ENCODE measurements at places on chromosomes 12 and 14. TPM values are rescaled to one million over a fixed set of nuclear protein-coding genes. Genes with fewer than 3 reads are reported as not detected.

DNA sequence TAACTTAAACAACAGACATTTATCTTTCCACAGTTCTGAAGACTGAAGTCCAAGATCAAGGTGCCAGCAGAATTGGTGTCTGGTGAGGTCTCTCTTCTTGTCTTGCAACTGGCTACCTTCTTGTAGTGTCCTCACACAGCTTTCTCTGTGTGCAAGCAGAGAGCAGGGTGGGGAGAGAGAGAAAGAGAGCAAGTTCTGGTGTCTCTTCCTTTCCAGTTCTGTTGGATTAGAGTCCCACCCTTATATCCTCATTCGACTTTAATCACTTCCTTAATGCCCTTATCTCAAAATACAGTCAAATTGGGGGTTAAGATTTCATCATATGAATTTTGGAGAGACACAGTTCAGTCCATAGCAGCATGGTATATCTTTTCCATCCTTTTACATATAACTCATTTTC lies 40.8 kb downstream of the DYRK2 start:
- ATAC-seq: no peak

- no peak for ATAC-seq
Measured at GRCh38 chr12:98371419-98371818, 144.0 kb upstream of the TMPO start.

DNA sequence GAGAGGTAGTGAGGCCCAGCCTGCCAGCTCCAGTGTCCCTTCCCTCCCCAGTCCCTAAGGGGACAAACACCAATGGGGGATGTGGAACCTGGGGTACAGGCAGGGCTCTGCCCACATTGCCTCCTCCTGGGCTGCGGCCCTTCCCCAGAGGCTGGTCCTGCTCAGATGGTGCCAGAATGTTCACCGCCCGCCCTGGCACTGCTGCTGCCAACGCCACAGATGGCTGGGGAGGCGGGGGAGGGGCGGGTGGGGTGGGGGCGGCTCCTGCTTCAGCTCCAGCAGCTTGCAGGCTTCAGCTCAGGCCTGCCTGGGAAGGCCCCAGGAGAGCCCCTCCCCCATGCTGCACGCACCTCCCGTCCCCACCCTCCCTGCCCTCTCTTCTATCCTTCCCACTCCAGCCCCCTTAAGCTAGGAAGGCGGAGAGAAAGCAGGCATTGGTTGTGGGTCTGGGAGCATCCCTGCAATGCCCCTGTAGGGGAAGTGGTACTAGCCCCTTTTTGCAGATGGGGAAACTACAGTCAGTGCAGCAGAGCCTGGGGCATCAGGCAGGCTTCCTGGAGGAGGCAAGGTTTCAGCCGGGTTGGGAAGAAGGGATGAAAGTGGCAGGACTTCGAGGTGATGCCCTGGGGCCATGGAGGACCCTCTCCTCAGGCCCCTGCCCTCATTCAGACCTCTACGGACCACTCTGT lies 2.0 kb upstream of the BEGAIN start:
- ATAC-seq: no peak

The ZBTB42 gene
- 3.2 TPM for total RNA-seq

The IGF1 gene
- 1.0 TPM for total RNA-seq

The ABCD2 gene
- total RNA-seq: 3.4 TPM

The NUAK1 gene
- total RNA-seq: not detected

GRCh38 chr14:73655851-73656250 lies 11.1 kb downstream of the DNAL1 start:
- ATAC-seq: no peak

DNA sequence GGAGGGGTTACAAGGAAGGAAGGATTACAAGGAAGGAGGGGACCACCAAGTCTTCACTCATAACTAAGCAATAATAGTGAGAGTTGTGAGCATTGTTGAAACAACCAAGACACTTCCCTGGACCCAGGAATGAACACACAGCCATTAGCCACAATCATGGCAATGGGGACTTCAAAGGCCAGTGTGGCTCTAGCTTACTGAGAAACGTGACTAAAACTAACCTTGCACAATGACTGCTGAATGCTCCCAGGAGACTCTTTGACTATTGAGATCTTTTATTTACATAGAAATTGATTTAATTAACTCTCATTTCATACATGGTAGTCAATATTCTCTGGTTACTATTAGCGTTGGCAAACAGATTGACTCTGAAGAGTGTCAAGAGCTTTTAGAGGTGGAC lies 263.0 kb upstream of the SOX5 start:
- ATAC-seq: no peak

DNA sequence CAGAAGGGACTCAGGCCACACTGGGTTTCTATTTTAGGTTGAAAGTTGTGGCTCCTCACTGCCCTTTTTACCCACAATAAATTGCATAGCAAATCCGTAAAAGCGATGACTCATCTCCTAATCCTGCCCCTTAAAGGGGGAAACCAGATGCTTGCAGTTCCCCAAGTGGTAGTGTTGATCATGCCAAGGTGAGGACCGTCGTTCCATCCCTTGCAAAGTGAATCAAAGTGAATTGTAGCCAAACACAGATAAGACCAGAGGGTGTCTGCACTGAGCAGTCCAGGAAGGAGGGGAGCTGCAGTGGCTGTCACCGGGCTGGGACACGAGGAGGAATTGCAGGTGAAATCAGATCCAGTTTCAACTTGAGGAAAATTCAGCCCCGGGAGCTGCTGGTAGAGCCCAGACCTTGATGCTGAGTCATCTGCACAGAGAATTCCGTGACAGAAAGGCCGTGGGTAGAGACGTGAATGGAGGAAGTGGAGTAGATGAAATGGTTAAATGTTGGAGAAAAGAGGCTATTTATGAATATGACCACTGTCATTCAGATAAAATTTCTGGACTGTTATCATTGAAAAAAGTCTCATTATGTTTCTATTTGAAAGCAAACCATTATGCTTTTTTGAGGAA lies 44.2 kb upstream of the MMP17 start:
- ATAC-seq: peak; percentile 34

DNA sequence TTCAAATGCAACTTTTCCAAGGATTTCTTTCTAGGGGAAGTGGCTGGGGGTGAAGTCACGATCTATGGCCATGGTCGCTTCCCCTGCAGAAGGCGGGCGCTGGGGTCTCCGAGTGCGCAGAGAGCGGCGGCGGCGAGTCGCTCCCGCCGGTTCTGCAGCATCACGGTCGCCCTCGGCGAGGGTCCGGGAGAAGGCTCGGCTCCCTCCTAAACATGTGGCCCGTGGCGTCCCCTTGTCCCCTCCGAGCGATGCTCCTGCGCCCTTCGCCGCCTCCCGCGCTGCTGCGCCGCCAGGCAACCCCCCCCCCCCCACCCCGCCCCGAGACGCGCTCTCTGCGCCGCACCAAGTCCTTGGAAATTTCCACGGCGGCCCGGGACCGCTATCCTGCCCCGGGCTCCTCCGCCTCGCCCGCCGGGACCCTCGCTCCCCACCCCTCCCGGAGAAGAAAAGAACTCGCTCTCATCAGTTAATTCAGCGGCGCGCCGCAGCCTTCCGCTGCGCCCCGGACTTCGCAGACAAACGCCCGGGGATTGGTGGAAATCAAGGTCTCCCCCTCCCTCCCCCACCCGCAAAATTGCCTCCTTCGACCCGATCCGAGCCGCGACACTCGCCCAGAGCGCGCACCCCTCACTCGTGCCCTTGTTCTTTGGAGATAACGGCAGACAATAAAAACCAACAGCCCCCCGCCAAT lies at the start of gene ST8SIA1:
TSS of gene ST8SIA1 (minus strand) at position 298 of the 691 bp plus-strand sequence. CDS start 475 bp downstream, outside the sequence.
- ATAC-seq: peak; percentile 37

GRCh38 chr12:87382436-87382835 lies 646.8 kb downstream of the C12orf50 start:
- no peak for ATAC-seq

The ALDH1L2 gene
- 2.8 TPM for total RNA-seq

GRCh38 chr12:52156757-52157565 lies 34.9 kb downstream of the KRT80 start:
- peak; percentile 68 for ATAC-seq

DNA sequence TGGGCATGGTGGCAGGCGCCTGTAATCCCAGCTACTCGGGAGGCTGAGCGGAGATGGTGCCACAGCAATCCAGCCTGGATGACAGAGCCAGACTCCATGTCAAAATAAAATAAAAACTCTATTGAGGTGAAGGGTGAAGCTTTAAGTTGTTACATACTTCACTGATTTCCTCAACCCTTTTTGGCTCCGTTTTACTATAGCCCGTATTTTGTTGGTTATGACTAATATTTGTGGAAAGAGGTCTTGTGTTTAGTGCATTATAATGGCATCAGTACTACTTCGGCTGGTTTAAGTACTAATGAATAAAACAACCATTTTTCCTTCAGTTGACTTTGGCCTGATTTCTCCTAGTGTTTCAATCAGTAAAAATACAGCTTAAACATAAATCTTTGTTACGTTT lies 27.0 kb upstream of the SLC2A14 start:
- ATAC-seq: no peak

DNA sequence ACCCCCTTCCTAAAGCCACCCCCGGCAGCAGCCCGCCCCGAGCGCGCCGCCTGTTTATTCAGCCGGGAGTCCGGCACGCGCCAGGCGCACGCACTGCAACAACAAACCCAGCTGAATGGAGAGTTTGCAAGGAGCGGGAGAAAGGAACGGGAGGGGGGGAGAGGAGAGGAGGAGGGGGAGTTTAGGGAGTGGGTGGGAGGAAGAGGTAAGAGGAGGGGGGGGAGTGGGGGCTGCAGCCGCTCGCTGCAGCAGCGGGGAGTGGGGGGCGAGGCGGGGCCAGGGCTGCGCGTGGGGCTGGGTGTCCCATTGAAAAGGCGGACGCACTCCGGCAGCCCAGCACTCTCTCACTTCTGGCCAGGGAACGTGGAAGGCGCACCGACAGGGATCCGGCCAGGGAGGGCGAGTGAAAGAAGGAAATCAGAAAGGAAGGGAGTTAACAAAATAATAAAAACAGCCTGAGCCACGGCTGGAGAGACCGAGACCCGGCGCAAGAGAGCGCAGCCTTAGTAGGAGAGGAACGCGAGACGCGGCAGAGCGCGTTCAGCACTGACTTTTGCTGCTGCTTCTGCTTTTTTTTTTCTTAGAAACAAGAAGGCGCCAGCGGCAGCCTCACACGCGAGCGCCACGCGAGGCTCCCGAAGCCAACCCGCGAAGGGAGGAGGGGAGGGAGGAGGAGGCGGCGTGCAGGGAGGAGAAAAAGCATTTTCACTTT lies at the start of gene ASCL1:
TSS of gene ASCL1 (plus strand) at position 336 of the 712 bp plus-strand sequence. CDS start 571 bp downstream, outside the sequence.
- ATAC-seq: no peak

DNA sequence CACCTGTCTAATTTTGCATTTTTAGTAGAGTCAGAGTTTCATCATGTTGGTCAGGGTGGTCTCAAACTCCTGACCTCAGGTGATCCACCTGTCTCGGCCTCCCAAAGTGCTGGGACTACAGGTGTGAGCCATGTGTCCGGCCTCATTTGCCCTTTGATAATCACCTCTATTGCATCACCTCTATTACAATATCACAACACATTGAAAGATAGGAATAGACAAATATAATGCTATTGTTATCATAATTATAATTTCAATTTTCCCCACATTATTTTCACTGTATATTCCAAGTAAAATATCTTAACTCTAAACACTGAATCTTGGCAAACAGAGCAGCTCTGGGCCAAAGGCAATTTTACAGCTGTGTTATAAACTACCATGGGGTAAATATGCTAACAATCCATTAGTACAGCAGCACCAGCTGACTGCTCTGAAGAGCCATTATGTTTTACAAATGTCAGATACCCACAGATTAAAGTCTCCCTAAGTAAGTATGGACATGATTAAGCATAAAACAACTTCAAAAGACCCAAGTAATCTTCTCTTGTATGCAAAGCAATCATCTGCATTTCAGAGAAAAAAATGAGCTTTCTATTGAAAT lies 173.2 kb downstream of the MED13L start:
- ATAC-seq: no peak

GRCh38 chr14:80787876-80788275 lies 153.7 kb downstream of the CEP128 start:
- ATAC-seq: no peak

- ATAC-seq: no peak
Measured at GRCh38 chr12:3961591-3961990, 88.4 kb upstream of the PARP11 start.

DNA sequence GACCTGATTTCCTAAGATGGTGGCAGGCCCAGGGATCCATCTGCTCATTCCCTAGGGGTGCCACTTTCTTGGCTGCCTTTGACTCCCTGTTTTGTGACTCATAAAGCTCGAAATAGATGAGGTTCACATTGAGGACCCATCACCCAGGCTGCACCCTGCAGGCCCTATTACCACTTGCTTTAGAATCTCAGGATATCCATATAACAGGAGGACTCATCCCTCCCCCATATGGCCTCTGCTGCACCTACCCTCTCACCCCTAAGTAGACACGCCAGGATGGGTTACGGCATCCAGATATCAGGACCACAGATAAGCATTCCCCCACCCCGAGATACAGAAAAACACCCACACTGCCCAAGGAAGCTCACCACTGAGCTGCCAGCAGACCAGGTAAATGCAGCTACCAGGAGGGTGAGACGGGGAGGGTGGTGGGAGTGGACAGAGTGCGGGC lies 155.7 kb downstream of the DPF3 start:
- no peak for ATAC-seq

DNA sequence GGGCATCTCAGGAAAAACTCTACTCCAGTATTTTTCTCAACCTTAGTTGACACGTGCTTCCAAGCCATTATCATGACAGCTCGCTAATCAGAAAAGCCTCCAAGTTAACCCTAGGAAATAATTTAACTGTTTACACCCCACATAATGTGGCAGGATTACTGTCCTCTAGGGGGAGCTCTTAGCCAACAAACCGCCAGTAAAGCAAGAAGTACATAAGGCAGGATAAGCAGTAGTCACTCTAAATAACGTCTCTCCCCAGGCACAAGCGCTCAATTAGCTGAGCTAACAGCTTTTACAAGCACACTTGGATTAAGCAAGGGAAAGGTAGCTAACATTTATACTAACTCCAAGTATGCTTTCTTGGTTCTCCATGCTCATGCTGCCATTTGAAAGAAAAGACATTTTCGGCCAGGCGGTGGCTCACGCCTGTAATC lies 22.8 kb downstream of the APOBEC1 start:
- no peak for ATAC-seq

- ATAC-seq: no peak
Measured at GRCh38 chr12:24197532-24197931, 248.1 kb upstream of the SOX5 start.

- ATAC-seq: no peak
Measured at GRCh38 chr14:72617391-72618031, 276.4 kb downstream of the DPF3 start.

DNA sequence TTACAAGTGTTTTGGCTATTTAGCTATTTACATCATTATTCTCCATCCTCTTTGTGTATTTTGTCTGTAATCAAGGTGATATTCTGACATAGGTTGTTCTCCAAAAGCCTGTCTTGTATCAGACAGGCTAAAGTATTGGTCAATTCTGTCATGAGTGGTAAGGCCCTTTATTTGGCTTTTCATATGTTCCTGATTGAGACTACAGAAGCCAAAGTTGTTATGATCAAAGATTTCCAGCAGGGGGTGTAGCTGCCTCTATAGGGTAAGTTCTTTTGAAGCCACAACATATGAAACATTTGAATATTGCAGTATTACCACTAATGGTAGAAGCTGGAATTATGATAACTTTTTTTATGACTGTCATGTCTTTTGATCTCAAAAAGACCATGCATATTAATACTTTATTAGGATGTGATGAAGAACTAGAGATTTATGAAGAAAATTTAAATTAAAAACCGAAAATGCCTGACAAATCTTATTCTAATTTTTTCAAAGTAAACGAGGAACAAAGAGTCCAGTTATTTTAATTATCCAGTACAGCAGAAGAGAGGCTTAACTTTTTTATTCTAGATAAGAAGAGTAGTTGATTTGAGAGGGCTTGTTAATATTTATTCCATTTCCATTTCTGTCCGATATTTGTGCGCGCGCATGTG lies 3.4 kb upstream of the ARHGAP5 start:
- ATAC-seq: no peak

GRCh38 chr14:73861073-73861472 lies 9.4 kb downstream of the PTGR2 start:
- no peak for ATAC-seq

- no peak for ATAC-seq
Measured at GRCh38 chr12:79421236-79421740, 269.5 kb downstream of the PAWR start.

The DAO gene
- total RNA-seq: not detected
